ENCODE measurements at places on chromosomes 1 and 21.

DNA sequence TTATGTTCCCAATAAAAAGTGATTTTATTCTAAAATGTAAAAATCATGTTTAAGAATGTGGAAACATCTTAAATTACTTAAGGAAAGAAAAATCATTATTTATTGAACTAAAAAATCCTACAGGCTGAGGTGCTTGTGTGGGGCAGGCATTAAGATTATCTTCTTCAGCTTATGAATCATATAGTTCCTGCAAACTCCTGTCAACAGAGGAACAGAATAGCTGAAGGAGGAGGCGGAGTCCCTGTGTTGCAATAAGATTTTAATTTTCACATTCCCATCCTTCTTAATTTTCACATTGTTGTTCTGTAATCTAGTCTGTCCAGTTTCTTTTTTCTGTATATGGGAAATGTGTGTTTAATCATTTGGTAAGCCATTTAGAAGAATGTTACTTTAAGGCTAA lies 20.6 kb upstream of the OLFML3 start:
- DNase-seq = no peak

GRCh38 chr1:19396280-19396679 lies 84.2 kb downstream of the SLC66A1 start:
- DNase-seq = no peak

- no peak for DNase-seq
Observed at GRCh38 chr21:41451753-41452676, 26.0 kb downstream of the MX1 start.

DNA sequence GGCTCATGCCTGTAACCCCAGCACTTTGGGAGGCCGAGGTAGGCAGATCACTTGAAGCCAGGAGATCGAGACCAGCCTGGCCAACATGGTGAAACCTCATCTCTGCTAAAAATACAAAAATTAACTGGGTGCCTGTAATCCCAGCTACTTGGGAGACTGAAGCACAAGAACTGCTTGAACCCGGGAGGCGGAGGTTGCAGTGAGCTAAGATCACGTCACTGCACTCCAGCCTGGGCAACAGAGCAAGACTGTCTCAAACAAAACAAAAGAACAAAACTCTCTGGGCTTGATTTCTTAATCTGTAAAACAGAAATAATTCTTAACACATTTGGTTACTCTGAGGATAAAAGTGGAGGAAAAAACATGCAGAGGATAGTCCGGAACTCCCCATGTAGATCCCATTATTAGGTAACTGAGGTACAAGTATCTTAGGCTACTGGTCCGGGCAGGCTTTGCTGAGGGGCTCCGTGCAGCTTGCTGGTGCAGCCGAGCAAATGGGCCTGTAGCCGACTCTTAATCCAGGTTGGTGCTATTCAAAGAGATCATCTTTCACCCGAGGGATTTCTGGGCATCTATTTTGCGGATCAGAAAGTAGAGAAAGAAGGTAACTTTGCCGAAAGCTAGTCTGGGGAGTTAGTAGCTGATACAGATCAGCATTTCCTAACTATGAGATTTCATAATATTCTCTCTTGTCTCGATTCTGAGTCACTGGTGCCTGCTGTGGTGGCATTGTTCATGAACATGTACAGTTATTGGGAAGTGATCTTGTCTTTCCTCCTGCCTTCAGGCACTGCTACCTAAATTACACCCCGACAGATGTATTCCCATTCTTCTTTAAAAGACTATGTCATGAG lies 56.8 kb downstream of the NFIA start:
- no peak for DNase-seq

DNA sequence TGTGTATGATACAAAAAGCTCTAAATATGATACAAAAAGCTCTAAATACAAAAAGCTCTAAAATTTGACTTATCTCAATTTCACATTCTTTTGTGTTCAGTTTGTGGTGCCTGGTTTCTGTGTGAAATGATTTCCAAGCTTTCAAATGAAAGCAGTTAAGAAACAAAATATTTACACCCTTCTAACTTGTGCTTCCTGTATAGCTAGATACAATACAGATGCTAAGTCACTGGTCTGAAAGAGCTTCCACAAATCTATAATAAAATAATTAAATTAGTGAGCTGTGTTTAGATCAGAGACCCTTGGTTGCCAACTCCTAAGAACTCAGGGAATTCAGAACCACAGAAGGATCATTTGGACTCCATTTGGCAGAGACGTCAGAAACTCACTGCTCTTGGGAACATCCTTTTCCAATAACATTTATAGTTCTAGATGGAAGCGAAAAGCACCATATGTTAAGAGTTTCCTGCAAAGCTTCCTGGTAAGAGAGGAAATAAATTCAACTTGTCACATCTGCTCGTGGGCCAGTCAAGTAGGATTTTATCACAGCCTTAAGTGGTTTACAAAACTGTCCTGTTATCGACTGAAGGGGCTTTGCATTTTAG lies 1079.1 kb downstream of the ADGRL2 start:
- no peak for DNase-seq

DNA sequence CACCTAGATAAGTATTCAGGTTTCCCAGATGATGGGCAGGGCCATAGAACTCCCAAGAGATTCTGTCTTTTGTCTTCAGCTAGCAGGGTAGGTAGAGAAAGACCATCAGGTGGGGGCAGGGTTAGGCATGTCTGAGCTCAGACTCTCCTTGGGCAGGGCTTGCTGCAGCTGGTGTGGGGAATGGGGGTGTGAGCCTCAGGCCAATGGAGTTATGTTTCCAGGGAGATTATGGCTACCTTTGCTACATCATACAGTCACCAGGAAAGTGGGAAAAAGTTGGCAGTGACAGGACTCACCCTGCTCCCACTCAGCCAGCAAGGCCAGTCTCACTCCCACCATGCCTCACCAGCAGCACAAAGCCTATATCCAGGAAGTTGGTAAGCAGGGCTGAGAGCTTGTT lies 77.8 kb downstream of the DRAM2 start:
- DNase-seq = no peak

DNA sequence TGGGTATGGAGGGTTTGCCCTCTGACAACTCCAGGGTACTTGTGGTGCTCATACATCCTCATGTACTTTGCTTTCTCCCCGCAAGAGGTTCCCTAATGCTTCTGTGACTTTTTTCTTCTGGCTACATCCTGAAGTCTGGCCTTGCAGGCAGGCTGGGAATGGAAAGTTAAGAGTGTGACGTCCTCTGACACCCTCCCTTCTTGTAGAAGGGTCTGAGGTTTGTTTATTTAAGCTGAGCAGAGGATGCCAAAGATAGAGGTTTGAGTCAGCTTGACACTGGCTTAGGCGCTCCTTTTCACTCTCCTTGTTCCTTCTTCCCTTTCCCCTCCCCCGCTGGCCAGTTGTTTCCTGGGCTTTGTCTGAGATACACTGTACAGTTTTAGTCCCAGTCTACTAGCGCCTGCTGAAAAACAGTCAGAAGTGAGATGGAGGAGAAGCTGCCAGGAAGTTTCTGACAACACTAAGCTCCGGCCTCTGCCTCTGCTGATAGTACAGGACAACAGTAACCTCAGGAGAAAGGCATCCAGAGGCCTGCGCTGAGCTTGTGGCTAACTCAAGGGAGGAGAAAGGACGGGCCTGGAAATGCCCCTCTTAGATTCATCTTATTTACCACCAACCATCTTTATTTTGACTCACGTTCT lies at the start of gene MACF1:
MACF1 (plus strand) TSS at position 255 of the 641 bp plus-strand sequence; CDS start at position 583, 328 bp downstream.
- no peak for DNase-seq

DNA sequence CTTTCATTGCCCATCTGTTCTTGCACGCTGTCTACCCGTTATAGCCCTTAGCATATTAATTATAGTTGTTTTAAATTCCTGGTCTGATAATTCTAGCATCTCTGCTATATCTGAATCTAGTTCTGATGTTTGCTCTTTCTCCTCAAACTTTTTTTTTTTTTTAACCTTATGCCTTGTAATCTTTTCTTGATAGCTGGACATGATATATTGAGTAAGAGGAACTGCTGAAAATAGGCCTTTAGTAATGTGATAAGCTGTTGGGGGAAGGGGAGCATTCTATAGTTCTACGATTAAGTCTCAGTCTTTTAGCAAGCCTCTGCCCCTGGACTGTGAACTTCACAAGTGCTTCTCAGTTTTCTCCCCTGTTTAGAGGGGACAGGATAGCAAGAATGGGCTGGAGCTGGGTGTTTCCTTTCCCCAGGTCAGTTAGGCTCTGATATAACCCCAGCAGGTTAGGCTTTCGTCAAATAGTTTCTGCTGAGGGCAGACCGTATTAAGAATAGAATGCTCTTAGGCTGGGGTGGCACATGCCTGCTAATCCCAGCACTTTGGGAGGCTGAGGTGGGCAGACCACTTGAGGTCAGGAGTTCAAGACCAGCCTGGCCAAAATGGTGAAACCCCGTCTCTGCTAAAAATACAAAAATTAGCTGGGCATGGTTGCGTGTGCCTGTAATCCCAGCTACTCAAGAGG lies 62.2 kb downstream of the ZFYVE9 start:
- DNase-seq = no peak

- no peak for DNase-seq
Observed at GRCh38 chr1:228810878-228811711, 75.8 kb downstream of the RHOU start.

DNA sequence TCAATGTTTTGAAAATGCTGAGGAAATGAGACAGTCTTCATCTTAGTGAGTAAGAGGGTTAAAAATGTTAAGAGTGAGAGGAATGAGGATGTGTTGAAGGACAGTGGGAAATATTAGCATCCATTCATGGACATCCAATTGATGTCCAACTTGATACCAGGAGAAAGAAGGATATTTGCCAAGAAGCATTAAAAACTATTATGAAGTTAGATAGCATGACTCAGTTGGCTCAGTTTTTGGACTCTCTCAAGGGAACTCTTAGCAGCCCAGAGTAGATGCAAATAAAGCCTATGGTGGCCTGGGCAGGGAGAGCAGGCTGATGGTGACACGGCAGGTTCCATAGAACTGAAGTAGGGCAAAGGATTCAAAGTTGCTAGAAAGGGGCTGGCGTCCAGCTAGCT lies 171.0 kb downstream of the ZZZ3 start:
- no peak for DNase-seq

- no peak for DNase-seq
Observed at GRCh38 chr1:83791821-83792437, 207.0 kb downstream of the TTLL7 start.

DNA sequence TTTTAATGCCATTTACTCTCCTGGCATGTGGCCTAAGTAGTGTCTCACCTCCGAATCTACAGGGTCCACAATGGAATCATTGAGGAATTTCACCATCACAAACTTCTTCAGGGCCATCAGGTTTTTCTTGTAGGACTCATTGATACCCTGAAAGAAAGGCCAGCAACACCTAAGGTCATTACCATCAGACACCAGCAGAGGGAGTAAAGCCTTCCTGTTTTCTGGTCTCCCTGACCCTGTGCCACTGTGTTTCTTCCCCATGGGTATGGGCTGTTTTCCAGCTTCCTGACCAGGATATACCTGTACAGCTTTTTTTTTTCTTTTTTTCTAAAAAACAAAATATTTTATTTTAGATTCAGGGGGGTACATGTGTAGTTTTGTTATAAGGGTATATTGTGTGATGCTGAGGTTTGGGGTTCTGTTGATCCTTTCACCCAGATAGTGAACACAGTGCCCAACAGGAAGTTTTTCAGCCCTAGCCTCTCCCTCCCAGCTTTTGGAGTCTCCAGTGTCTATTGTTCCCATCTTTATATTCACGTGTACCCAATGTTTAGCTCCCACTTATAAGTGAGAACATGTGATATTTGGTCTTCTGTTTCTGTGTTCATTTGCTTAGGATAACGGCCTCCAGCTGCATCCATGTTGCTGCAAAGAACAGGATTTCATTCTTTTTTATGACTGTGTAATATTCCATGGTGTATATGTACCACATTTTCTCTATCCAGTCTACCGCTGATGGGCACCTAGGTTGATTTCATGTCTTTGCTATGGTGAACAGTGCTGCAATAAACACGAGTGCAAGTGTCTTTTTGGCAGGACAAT lies 18.3 kb downstream of the PPT1 start:
- peak; percentile 33 for DNase-seq

GRCh38 chr1:184018622-184019021 lies 18.9 kb downstream of the COLGALT2 start:
- no peak for DNase-seq

Data from stimulated activated CD4-positive, alpha-beta T cell treated with anti-CD3 and anti-CD28 coated beads, TNF-alpha, amount 100 ng/mL, for 4 hours (primary cell).